HCT116 (cell line): ENCODE measurements at places on chromosomes 5 and 9. TPM values are rescaled to one million over a fixed set of nuclear protein-coding genes. Genes with fewer than 3 reads are reported as not detected.
A peak's percentile ranks its signal among the peaks of the same experiment; 100 is the strongest.

GRCh38 chr5:137268646-137269045 lies 230.5 kb downstream of the SPOCK1 start:
- no peak overlapping the region for H3K27ac ChIP-seq
- no peaks in the 10 kb centered on the region for H3K36me3 ChIP-seq
- H3K27me3 ChIP-seq, result peaks cover 57% of the 10 kb centered on the region
- no peak overlapping the region for H3K4me3 ChIP-seq
- no peak for DNase-seq

DNA sequence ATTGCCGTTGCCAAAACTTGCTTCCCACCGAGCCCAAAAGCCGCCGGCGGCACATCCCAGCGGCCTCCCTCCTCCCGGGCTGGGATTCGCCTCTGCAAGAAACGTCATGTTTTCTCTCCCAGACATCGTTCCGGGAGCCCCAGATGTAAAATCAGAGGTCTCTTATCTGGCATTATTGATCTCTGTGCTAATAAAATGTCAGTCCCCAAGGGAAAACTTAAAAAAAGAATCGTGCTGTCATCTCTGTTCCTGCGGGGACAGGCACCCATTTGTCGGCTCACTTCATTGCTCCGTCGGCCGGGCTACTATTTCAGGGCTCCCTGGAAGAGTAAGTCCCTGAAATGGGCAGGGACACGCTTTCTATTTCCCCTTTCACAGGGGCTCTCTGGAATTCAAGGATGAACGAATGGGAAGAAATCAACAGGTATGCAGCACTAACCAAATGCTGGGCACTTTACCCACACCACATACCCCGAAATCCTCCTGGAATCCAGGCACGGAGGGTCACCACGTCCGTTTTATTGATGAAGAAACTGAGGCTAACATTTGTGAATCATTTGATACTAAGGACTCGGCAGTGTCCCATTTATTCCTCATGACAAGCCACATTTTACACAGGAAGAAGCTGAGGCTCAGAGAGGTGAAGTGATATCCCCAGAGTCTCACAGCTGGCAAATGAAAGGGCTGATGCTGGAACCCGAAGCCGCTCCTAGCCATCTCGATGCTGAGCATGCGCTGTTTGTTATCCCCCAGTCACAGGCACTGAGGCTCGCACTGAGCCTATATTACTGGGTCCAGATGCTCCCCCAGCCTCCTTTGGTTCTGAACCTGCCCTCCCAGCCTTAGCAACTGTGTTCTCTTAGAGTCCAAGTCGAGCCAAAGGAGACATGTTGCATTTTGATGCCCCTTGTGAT lies 35.7 kb upstream of the MSX2 start:
- H3K4me3 ChIP-seq, result peak overlapping the region; percentile 50
- peaks cover 28% of the 10 kb centered on the region for H3K4me1 ChIP-seq
- H3K27ac ChIP-seq, result no peak overlapping the region
- H3K27me3 ChIP-seq, result peaks cover 8% of the 10 kb centered on the region
- no peak for DNase-seq
- no peaks in the 10 kb centered on the region for H3K36me3 ChIP-seq

DNA sequence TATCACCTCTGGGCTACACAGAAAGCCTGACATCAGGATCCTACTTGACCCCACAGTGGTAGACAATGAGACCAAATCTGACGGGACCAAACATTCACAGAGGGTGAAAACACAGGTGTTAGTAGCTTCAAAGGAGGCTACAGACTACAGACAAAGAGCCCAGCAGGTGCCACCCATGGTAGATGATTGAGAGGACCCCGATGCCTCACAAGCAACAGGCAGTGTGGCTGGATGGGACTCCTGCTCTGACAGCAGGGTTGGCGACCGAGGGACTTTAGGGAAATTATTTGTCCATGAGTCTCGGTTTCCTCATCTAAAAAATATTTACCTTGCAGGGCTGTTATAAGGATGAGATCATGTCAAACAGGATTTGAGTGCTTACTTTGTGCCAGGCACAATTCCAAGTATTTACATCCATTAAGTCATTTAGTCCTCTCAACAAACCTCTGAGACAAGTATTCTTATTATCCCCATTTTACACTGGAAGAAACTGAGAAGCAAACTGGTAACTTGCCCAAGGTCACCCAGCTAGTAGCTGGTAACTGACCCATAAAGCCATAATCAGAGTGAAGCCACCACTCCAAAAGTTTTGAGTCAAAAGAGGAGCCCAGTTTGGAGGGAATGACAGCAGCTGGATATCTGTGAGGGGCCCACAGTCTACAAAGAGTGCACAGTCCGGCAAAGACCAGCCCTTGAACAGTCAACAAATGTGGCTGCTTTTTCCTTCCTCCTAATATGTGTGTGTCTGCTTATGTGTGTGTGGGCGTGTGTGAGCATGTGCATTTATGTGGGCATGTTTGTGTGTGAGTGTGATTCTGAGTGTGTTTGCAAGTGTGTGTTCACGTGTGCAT lies 502.0 kb downstream of the BNC2 start:
- H3K27ac ChIP-seq, result no peak overlapping the region
- DNase-seq, result no peak
- no peaks in the 10 kb centered on the region for H3K4me1 ChIP-seq
- H3K36me3 ChIP-seq, result no peaks in the 10 kb centered on the region

- no peaks in the 10 kb centered on the region for H3K36me3 ChIP-seq
- H3K27me3 ChIP-seq, result no peaks in the 10 kb centered on the region
- H3K4me3 ChIP-seq, result no peak overlapping the region
- H3K4me1 ChIP-seq, result no peaks in the 10 kb centered on the region
Measured at GRCh38 chr9:13478639-13479038, 199.1 kb upstream of the MPDZ start.

DNA sequence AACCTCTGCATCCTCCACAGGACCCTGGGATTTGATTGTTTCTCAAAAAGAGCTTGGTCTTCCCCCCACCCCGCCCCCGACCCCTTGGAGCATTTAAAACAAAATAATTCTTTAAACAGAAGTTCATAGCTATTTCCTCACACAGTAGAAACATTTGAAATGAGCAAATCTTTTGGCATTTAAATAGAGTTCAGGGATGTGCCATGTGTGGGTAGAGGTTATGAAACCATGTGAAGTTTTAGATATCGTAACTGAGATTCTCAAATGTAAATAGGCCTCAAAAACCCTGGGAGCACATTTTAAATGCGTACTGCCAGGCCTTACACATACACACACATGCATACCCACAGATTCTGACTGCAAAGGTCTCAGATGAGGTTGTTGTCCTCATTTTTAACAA lies 66.5 kb downstream of the EPB41L4B start:
- H3K27ac ChIP-seq, result peak overlapping the region; percentile 30; the same call in 1 of the 2 replicates
- peaks cover 19% of the 10 kb centered on the region for H3K4me1 ChIP-seq
- 0 out of 2 replicates have a peak overlapping the region, but pooled peaks have one; percentile 13 for H3K4me3 ChIP-seq
- no peak for DNase-seq
- H3K27me3 ChIP-seq, result no peaks in the 10 kb centered on the region

GRCh38 chr5:40021007-40021406 lies 596.2 kb upstream of the DAB2 start:
- no peaks in the 10 kb centered on the region for H3K36me3 ChIP-seq
- DNase-seq, result no peak
- no peaks in the 10 kb centered on the region for H3K27me3 ChIP-seq

DNA sequence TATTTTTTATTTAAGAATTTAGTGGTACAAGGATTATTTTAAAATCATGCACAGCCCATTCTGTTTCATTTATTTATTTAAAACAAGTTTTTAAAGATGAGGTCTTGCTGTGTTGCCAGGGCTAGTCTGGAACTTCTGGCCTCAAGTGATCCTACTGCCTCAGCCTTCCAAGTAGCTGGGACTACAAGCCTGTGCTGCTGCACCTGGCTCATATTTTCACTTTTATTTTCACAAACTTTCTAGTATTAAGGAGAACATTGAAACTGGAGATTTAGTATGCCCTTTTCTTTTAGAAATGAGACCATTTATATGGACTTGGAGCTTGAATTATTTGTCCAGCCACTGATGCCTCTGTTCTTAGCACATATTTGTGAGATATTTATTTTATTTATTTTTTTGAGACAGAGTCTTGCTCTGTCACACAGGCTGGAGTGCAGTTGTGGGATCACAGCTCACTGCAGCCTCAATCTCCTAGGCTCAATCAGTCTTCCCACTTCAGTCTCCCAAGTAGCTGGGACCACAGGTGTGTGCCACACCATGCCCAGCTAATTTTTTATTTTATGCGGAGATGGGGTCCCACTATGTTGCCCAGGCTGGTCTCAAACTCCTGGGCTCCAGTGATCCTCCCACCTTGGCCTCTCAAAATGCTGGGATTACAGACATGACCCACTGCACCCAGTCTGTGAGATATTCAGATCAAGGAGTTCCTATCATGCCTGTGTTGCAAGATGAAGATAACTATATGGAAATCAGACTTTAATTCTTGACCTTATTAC lies 7.4 kb downstream of the DMXL1 start:
- H3K27ac ChIP-seq, result no peak overlapping the region
- H3K27me3 ChIP-seq, result no peaks in the 10 kb centered on the region
- no peak overlapping the region for H3K4me3 ChIP-seq

DNA sequence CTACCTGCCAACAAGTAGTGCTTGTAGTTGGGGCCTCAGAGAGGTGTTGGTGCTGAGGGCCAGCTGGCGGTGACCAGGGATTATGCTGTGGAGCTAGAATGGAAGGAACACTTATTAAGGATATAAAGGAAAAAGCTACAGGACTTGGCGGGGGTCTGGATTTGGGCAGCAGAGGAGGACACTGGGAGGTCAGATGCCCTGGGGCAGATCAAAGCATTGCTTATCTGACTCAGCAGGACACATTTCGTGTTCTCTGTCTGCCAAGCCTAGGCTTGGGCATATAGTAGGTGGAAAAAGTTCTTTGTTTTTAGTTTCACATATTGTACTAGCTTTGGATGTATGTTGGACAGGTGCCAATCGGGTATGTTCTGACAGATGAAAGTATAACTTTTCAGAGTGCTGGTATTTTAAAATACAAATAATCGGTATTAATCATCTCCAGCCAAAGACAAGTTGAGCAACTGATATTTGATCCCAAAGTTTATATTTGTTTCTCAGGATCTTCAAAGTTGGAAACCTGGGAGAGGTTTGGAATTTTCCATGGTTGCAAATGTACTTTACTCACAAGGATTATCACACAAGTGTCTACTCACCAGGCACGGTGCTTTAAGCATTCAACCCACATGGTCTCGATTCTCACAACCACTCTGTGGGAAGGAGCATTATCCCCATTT lies 69.4 kb downstream of the IQGAP2 start:
- no peak overlapping the region for H3K4me3 ChIP-seq
- DNase-seq, result no peak

DNA sequence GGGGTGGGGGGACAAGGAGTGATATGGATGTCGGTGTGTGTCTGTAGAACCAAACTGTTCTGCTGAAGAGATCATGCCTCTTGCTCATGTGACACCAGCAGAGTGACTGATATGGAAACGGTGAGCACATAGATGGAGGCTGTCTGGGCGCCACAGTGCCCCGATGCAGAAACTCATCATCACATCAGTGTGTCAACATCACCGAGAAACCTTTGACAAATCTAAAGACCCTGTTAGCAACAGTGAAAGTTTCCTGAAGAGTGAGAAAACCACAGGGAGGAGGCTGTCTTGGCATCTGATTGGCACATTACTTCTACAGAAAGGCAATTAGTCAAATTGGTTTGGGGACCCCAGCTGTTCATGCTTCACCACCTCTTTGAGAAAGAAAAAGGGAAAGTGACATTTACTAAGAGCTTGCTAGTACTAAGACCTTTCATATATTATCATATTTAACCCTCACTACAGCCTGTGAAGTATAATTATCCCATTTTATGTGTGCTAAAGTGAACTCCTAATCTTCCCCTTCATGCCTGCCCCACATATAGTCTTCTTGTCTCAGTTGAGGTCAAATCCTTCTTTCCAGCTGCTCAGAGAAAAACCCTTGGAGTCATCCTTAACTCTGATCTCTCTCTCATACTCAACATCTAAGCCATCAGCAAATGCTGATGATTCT lies 25.6 kb downstream of the CSF2 start:
- DNase-seq, result no peak
- no peaks in the 10 kb centered on the region for H3K27me3 ChIP-seq
- H3K4me3 ChIP-seq, result no peak overlapping the region
- peaks cover 21% of the 10 kb centered on the region for H3K4me1 ChIP-seq
- H3K36me3 ChIP-seq, result no peaks in the 10 kb centered on the region

DNA sequence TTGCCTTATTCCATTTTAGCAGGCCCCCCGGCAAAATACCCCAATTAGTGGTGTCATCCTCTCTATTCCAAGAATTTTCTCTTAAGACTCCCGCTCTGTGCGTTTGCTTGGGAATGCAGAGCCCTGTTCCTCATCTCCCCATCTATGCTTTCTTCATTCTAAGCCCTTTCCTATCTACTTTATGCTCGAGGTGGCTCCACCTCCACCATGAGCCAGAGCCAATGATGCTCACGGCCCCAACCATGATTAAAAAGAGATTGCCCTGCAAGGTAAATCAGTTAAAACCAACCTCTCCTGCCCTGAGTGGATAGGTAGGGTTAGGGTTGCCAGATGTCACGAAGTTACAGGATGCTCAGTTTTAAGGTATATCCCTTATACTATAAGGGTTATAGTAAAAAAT lies 677 bp upstream of the TXNDC15 start:
- H3K36me3 ChIP-seq, result no peaks in the 10 kb centered on the region
- H3K27ac ChIP-seq, result peak overlapping the region; percentile 73
- H3K4me1 ChIP-seq, result peaks cover 16% of the 10 kb centered on the region
- no peaks in the 10 kb centered on the region for H3K27me3 ChIP-seq
- H3K4me3 ChIP-seq, result peak overlapping the region; percentile 83

- H3K27me3 ChIP-seq, result no peaks in the 10 kb centered on the region
- H3K4me1 ChIP-seq, result no peaks in the 10 kb centered on the region
- H3K4me3 ChIP-seq, result no peak overlapping the region
- no peaks in the 10 kb centered on the region for H3K36me3 ChIP-seq
Measured at GRCh38 chr5:128772356-128772755, 192.9 kb upstream of the SLC27A6 start.

- no peak overlapping the region for H3K27ac ChIP-seq
- no peaks in the 10 kb centered on the region for H3K27me3 ChIP-seq
- no peak for DNase-seq
- H3K4me3 ChIP-seq, result no peak overlapping the region
- peaks cover 9% of the 10 kb centered on the region; the same call in 1 of the 2 replicates for H3K36me3 ChIP-seq
Measured at GRCh38 chr5:177537389-177538361, 16.7 kb downstream of the FAM193B start.

- H3K4me1 ChIP-seq, result no peaks in the 10 kb centered on the region
- H3K36me3 ChIP-seq, result no peaks in the 10 kb centered on the region
- DNase-seq, result no peak
Measured at GRCh38 chr5:180648658-180649296, 623 bp downstream of the FLT4 start.

The SSNA1 gene
- total RNA-seq, result 84.7 TPM

The BRD3OS gene
- total RNA-seq, result 17.0 TPM

The ABLIM3 gene
- 14.3 TPM for total RNA-seq
